NCI-H1694 (cell line): ENCODE measurements at places on chromosomes 3 and 15.

DNA sequence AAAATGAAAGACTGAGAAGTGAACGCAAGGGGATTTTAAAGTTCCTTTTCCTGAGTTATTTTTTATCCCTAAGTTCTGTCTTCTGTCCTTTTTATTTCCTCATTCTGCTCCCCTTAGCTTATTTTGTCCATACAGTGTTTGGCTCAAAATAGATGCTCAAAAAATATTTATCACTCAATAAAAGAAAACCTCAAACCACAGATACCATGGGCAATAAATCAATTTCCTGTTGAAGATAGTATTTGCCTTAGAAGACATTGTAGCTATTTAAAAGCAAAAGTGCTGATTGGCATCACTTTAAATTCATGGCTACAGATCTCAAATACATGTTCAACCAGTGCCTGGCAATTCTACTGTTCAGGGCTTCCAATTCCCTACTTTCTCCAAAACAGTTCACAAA, 316.5 kb upstream of the ADAMTS9 start:
- no peak for DNase-seq

DNA sequence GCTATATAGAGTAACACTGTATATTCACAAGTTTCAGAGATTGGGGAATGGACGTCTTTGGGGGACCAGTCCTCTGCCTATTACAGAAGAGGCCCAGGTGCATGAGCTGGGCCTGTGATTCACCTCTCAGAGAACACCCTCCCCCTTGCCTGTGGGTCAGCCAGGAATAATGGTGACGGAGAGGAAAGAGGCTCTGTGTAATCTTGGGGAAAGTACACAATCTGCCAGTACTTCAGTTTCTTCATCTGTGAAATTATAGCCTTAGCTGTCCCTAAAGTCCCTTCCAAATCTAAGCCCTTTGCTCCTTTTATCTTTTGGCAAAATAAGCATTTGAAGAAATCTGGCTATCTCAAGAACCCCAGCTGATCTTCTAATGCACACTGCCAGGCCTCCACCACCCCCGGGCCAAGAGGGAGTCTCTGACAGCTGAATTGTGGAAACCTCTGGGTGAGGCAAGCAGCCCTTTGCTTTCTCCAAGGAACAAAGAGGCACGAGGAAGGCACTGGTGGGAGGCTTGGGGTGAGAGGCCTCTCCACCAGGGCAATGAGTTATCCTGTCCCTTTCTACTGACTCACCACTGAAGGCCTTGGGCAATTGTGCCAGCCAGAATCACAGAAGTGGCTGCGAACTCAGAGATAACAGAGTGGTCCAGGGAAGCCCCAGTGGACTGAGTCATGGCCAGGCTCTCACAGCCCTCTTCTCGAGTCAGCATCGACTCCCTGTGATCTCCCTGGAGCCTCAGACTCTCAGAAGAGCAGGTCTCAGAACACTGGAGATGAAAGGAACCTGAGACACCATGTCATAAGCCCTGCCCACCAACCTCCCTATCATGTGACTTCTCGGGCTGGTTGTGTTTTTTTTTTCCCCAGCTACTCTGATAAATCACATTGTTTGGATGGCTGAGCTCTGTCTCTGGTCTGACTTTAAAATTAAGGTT, 31.8 kb downstream of the CCNL1 start:
- no peak for DNase-seq

DNA sequence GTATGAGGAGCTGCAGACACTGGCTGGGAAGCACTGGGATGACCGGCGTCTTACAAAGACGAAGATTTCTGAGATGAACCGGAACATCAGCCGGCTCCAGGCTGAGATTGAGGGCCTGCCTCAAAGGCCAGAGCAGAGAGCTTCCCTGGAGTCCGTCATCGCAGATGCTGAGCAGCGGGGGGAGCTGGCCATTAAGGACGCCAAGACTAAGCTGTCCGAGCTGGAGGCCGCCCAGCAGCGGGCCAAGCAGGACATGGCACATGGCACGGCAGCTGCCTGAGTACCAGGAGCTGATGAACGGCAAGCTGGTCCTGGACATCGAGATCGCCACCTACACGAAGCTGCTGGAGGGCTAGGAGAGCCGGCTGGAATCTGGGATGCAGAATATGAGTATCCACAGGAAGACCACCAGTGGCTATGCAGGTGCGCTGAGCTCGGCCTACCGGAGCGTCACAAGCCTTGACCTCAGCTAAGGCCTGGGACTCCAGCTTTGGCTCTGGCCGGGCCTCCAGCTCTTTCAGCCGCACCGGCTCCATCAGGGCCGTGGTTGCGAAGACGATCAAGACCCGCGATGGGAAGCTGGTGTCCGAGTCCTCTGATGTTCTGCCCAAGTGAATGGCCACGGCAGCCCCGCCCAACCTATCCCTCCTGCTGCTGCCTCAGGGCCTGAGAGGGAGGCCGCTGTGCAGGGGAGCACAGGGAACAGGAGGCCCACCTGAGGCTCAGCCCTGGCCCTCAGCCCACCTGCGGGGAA, 9.2 kb upstream of the SHC4 start:
- DNase-seq = no peak

- DNase-seq = no peak
Measured at GRCh38 chr3:46552538-46552937, 13.6 kb downstream of the LRRC2 start.

- no peak for DNase-seq
Measured at GRCh38 chr3:184703657-184704056, 8.2 kb downstream of the MAGEF1 start.

DNA sequence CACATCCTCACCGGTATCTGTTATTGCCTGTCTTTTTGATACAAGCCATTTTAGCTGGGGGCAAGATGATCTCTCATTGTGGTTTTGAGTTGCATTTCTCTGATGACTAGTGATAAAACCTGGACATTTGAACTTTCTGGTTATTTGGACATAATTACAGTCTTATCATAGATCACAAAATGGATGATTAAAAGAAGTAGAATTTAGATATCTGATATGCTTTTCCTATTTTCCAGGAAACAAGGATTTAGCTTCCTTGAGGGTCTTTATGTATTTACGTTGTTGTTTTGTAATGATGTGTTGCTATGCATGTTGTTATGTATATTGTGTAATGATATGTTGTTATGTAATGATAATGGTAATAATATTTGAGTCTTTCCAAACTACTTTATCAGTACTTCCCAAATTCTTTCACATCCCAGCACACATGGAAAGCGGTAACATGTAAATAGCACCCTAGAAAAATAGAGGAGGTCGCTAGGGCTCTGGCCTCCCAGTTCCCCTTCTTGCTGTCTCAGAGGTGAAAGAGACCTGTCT, 53.8 kb downstream of the GJD2 start:
- no peak for DNase-seq

DNA sequence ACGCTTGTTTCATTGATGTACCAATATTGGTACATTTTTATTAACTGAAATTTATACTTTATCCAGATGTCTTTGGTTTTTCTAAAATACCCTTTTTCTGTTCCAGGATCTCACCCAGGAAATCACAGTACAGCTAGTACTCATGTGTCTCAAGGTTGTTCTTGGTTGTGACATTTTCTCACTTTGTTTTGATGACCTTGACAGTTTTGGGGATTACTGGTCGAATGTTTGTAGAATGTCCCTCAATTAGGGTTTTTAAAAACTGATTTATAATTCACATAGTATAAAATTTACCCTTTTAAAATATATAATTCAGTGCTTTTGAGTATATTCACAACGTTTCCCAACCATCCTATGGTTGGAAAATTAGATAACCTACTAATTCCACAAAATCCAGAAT, 6.3 kb upstream of the SNRPN start:
- DNase-seq = no peak

- no peak for DNase-seq
Measured at GRCh38 chr3:174156200-174156599, 702.9 kb upstream of the NAALADL2 start.

GRCh38 chr15:67564021-67564967, 21.8 kb downstream of the MAP2K5 start:
- DNase-seq = no peak

DNA sequence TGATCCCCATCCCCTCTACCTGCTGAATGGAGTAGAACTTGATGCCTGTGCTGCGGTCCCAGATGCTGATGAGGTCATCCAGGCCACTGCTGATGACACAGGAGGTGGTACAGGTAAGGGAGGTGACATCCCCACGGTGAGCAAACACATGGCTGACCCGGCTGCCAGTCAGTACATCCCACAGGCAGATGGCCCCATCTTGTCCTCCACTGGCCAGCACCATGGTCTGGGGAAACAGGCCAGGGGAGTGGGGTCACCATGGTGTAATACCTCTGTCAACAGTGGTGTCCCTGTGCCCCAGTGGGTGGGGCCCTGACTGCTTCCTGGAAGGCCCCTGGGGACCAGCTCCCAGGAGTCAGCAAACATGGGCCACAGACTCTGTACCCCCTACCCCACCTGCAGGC, 33.3 kb downstream of the PTPN23 start:
- DNase-seq = no peak

- DNase-seq = no peak
Measured at GRCh38 chr15:58870451-58870850, 63.0 kb downstream of the SLTM start.

- DNase-seq = peak; percentile 84
Measured at GRCh38 chr3:156174229-156174847, 54.0 kb downstream of the KCNAB1 start.

DNA sequence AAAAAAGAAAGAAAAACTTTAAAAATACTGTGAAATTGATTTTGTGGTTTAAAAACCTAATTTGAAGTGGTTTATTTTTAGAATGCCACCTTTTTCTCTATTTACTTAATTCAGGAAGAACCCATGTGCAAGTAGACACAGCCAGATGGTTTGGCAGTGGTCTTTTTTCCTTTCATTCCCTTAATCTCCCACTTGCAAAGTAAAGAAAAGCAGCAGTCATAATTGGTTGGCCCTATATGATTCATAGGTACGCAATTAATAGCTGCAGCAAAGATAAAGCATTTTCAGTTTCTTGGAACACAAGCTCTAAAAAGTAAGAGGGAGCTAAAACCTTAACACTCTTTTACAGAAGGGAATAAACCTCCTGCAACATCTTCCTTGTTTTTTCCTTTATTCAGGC, 115.3 kb downstream of the MECOM start:
- no peak for DNase-seq

- DNase-seq = no peak
Measured at GRCh38 chr15:69167218-69167846, 6.9 kb downstream of the GLCE start.

- no peak for DNase-seq
Measured at GRCh38 chr3:37171144-37171543, 3.2 kb downstream of the LRRFIP2 start.

DNA sequence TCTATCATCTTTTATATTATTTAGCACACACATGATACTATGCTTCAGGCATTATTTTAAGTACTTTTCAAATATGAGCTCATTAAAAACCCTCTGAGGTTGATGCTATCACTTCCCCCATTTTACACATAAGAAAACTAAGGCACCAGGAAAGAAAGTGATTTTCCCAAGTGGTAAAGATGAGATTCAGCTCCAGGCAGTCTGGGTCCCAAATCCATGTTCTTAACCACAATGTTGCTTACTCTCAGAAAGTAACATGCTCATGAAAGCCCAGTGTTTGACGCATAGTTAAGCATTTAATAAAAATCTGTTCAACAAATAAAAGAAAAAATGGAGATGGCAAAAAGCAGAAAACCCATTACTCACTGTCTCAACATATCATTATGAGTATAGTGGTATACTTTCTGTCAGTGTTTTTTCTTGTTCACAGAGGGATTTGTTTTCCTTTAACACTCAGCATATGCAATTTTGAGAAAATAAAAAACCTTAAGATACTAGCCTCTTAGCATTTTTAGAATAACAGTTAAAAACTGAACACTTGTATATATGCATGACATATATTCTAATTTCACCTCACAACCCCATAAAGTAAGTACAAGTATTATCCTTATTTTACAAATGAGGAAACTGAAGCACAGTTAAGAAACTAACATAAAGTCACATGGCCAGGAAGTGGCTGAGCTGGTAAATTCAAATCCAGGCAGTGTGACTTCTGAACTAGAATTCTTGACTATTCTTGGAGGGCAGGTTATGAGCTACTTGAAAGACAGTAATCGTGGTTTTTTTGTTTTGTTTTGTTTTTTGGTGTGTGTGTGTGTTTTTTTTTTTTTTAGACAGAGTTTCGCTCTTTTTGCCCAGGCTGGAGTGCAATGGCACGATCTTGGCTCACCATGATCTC, 10.4 kb downstream of the PEAK1 start:
- DNase-seq = no peak

DNA sequence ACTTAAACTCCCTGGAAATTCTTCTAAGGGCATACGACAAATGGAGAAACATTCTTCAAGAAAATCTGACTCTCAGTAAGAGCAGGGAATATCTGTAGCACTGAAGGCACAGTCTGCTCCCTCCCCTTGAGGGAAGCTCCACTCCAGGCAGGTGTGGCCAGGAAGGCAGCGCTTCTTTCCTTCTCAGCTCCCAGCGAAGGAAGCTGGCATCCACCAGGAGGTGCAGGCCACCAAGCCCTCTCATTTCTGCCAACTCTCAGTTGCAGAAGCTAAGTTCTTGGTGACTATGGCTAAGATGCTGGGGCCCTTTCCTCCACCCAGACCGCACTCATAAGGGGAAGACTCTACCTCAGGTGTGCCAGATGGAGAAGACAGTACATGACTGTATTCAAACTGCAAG, 37.7 kb upstream of the SLC41A3 start:
- DNase-seq = no peak

DNA sequence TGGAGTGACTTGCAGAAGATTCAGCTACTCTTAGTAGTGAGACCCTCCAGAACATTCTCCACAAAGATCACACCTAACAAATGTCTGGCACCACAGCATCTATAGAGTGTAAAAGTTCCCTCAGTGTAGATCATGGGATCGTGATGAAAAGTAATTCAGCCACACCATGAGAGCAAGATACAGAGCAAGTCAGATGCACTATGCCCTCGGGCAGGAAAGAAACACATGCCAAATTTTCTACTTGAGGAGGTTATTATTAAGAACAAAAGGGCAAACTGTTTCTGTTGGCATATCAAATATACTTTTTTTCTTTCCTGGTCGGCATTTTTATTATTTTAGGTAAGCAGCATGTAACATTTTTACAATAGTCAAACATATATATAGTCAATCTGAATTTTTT, 44.8 kb upstream of the SNTN start:
- DNase-seq = no peak

- no peak for DNase-seq
Measured at GRCh38 chr3:17190353-17191078, 305.8 kb downstream of the PLCL2 start.

DNA sequence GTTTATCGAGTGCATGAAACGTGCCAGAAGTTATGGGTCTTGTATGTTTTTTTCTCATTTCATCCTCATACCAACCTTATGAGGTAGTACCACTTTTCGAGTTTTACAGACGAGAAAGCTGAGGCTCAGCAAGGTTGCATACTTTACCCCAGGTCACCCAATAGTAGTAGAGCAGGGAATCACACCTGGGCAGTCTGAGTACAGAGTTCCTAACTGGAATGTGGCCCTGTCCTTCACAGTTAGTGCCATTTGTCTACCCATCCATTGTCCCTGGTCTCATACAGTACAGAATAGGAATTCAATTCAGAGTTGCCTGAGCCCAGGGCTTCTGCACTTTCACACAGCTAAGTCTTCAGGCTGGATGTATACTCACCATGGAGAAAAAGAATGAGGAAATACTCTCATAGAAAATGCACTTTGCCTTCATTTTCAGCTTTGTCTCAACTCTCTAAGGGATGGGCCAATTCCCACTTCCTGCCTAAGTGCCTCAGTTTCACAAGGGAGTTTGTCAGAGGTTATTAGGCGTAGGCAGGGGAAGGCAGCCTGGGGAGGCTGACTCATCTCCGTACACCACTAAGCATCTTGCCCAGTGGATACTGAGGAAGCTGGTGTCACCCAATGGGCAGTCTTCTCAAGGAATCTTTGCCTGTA, 93.2 kb downstream of the TMEM212 start:
- no peak for DNase-seq
